ENCODE measurements at places on chromosomes 6 and 20. TPM values are rescaled to one million over a fixed set of nuclear protein-coding genes. Genes with fewer than 3 reads are reported as not detected.
A peak's percentile ranks its signal among the peaks of the same experiment; 100 is the strongest.

The COX4I2 gene
- total RNA-seq: 15.7 TPM

The PPP1R16B gene
- total RNA-seq: 9.8 TPM

The SYTL3 gene
- total RNA-seq: 6.5 TPM

The NOTCH4 gene
- total RNA-seq: 58.4 TPM

The F13A1 gene
- total RNA-seq: 80.5 TPM

The LTB gene
- 13.7 TPM for total RNA-seq

The NANP gene
- total RNA-seq: 4.7 TPM

The KIF25 gene
- 0.63 TPM for total RNA-seq

DNA sequence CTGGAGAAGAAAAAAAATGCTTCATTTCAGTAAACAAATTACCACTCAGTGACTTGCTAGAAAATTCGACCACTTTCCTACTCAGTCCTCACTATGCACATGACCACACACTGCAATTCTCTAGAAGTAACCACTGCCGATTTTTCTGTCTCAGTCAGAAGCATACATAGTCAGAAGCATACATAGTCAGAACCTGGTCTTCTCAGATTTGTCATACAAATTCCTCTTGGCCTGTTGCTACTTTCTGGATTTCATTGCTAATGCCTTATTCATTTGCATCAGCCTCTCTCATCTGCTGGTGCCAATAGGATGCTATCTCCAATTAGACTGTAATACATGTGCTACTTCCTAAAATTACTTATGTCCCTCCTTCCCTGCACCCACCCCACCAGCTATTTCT is 10.2 kb upstream of the KIF16B start:
- no peaks in the 10 kb centered on the region for H3K36me3 ChIP-seq
- no peak for DNase-seq
- no peak overlapping the region for H3K4me3 ChIP-seq
- no peaks in the 10 kb centered on the region for H3K27me3 ChIP-seq
- no peaks in the 10 kb centered on the region for H3K4me1 ChIP-seq

DNA sequence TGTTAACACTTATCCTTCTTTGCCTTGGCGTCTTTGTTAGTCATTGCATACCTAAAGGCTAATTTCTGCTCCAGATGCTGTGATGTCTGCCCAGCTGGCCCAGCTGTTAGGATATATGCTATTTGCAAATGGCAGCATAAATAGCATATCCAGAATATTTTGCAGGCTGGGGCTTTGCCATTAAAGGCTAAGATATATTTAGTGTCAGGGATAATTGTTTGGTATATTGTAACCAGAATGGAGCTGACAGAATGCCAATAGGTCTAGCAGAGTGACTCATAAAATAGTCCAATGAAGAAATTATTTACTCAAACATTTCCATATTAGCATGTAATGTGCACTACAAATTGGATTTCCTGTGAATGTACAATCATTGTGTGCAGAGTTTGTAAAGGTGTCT is 584.1 kb upstream of the FLRT3 start:
- H3K27me3 ChIP-seq: no peaks in the 10 kb centered on the region
- no peak overlapping the region for H3K27ac ChIP-seq
- no peak for DNase-seq
- no peaks in the 10 kb centered on the region for H3K36me3 ChIP-seq
- H3K4me1 ChIP-seq: no peaks in the 10 kb centered on the region

GRCh38 chr6:121944354-121944753 is 455.1 kb upstream of the HSF2 start:
- H3K27ac ChIP-seq: no peak overlapping the region
- H3K36me3 ChIP-seq: no peaks in the 10 kb centered on the region
- DNase-seq: no peak
- no peaks in the 10 kb centered on the region for H3K4me1 ChIP-seq
- no peaks in the 10 kb centered on the region for H3K27me3 ChIP-seq

GRCh38 chr6:72669324-72669723 is 47.5 kb downstream of the KCNQ5 start:
- no peak overlapping the region for H3K27ac ChIP-seq
- DNase-seq: no peak
- H3K4me3 ChIP-seq: no peak overlapping the region

DNA sequence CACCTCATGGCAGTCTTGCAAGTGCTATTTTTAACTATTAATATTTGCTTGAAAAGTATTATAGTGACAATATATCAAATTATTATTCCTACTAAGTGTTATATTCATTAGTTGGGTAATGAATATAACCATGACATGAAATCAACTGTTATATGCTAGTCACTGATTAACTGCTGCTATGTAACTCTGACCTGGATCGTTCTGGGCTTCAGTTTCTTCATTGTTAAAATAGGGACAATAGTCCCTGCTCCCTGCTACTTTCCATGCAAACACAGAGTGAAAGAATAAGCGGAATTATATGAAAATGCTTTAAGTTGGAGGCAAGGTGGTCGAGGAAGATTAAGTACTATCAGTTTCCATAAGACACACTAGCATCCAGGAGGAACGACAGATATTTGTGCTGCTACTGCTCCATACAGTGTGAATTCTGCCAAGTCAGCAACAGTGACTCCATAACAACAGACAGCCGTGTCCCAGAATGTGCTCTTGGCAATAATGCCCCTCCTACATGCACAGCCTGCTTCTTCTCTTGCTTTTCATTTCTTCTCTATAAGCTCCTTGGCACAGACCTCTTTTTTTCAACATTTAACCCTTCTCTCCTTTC is 107.2 kb downstream of the CHD6 start:
- no peak overlapping the region for H3K27ac ChIP-seq
- DNase-seq: no peak
- H3K4me3 ChIP-seq: no peak overlapping the region
- peaks cover 11% of the 10 kb centered on the region for H3K4me1 ChIP-seq

GRCh38 chr6:159943968-159944598 is 24.8 kb upstream of the IGF2R start:
- no peak overlapping the region for H3K4me3 ChIP-seq
- no peak for DNase-seq
- no peaks in the 10 kb centered on the region for H3K36me3 ChIP-seq

DNA sequence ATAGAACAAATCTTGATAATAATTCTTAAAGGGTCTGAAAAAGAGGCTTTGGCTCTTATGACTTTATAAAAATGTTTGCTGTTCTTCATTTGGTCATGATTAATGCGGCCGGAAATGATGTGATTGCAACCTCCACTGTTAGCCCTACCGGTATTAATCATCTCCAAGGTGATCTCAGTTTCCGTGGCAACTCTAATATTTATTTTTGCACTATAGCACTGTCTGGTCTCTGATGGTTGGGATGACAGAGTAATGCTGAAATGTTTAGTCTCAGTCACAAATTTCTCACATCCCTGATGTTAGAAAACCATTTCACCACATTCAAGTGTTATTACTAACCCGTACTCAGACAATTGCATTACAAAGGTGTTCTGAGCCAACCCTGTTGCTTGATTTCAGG is 87.4 kb downstream of the TMEM200A start:
- H3K4me3 ChIP-seq: no peak overlapping the region
- no peaks in the 10 kb centered on the region for H3K36me3 ChIP-seq
- H3K27me3 ChIP-seq: no peaks in the 10 kb centered on the region
- H3K27ac ChIP-seq: no peak overlapping the region
- H3K4me1 ChIP-seq: no peaks in the 10 kb centered on the region

GRCh38 chr6:26183581-26184366 is 96.5 kb downstream of the HFE start:
- peak; percentile 81 for DNase-seq
- peak overlapping the region; percentile 78 for H3K27ac ChIP-seq
- peak overlapping the region; percentile 21 for H3K4me3 ChIP-seq
- H3K4me1 ChIP-seq: peaks cover 11% of the 10 kb centered on the region

DNA sequence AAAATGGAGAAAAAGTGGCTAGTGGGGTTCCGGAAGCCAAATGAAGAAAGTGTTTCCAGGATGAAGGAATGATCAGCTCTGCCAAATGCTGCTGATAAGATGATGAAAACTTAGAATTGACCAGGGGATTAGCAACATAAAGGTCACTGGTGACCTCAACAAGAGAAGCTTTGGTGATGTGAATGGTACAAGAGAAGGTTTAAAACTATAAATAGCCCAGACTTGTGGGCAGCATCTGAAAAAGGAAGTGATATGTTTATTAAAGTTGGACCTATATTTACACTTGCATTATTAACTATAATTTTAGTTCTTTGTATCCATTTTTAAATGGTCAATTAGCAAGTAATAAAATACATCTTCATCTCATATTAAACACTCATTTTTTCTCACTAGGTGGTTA is 45.1 kb downstream of the CGA start:
- H3K4me1 ChIP-seq: no peaks in the 10 kb centered on the region
- no peak for DNase-seq
- no peaks in the 10 kb centered on the region for H3K27me3 ChIP-seq
- H3K27ac ChIP-seq: no peak overlapping the region
- no peaks in the 10 kb centered on the region for H3K36me3 ChIP-seq

DNA sequence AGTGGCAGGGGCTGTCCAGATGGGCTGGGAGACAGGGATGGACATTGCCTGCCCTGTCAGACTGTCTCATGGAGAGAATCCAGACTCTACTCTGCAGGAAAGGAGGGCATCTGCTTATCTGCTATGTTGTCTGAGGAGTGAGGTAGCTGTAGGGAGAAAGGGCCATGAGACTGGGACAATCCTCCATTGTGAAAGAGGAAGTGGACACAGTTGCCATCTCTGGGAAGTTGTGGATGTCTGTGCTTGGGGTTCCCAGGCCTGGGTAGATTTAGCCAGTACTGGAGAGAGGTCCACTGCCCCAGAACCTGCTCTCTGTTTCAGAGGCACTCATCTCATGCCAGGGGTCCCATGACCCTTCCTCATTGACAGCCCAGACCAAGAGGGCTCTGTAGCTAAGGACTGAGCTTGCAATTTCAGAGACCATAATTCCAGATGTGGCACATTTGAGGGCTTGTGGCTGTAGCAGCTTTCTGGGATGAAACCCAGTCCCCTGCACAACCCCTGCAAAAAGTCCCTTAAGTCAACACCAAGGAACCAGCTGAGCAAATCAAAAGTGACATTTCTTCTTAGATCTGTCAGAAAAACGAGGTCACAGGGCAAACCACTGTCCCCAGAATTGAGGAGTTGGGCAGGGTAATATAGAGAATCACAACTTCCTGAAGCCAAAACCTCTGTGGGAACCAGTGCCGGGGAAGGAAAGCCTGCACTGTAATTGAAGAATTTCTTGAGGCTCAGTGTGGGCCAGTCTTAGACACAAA is 4.1 kb upstream of the SIRPG start:
- no peaks in the 10 kb centered on the region for H3K4me1 ChIP-seq
- peaks cover 27% of the 10 kb centered on the region for H3K27me3 ChIP-seq

DNA sequence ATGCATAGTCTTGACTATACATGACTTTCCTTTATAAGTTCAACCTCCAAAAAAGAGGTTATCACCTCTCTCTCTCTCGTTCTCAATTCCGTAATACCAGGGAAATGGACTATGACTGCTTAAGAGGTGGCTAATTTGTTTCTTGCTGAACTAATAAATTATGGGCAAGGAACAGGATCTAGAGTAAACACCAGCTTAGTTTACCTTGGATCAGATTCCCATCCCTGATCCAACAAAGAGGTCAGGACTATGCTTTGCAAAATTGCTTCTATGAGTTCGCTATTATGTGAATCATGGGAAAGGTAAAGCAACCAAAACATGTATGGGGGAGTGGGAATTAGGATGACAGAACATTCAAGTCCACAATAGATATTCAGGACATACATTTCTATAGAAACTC is 630.7 kb downstream of the HACE1 start:
- no peak for DNase-seq
- no peaks in the 10 kb centered on the region for H3K36me3 ChIP-seq
- H3K4me1 ChIP-seq: no peaks in the 10 kb centered on the region
- no peak overlapping the region for H3K27ac ChIP-seq
- H3K4me3 ChIP-seq: no peak overlapping the region

GRCh38 chr20:35698298-35699126 is 640 bp downstream of the NFS1 start:
- peak overlapping the region; percentile 86 for H3K27ac ChIP-seq
- no peaks in the 10 kb centered on the region for H3K27me3 ChIP-seq
- DNase-seq: no peak
- H3K4me1 ChIP-seq: peaks cover 10% of the 10 kb centered on the region
- no peaks in the 10 kb centered on the region for H3K36me3 ChIP-seq
- peak overlapping the region; percentile 90 for H3K4me3 ChIP-seq

DNA sequence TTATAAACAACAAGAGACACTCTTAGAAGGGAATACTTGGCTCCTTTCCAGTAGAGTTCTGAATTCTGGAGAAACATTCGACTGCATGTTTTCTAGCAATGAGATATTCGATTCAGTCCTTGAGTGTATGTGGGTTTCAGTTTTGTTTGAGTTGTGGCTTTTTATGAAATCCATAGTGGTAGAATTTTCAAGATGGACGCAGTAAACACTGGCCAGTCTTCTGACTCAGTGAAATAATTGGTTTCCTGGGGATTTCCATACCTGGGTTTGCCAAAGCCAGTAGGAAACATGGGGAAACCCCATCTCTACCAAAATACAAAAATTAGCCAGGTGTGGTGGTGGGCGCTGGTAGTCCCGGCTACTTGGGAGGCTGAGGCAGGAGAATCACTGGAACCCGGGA is 273.5 kb upstream of the PLCB4 start:
- no peak overlapping the region for H3K4me3 ChIP-seq
- H3K27me3 ChIP-seq: no peaks in the 10 kb centered on the region
- no peak for DNase-seq
- no peaks in the 10 kb centered on the region for H3K36me3 ChIP-seq
- H3K27ac ChIP-seq: no peak overlapping the region
- H3K4me1 ChIP-seq: no peaks in the 10 kb centered on the region

DNA sequence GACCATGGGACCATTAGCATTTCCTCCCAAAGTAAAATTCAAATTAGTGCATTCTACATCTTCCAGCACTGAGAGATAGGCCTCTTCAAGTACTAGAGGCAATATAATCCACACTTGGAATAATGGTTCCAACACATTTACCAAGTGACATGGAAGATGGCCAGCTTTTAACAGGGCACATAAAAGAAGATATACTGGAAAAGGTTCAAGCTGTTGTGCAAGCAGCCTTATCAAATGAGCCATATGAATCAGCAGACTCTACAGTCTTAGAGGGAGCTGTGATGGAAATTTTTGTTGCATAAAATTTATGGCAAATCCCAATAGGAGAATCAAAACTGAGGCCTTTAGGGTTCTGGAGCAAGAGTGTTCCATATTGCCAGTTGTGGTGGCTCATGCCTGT is 526.6 kb upstream of the IRAK1BP1 start:
- H3K27me3 ChIP-seq: no peaks in the 10 kb centered on the region
- H3K4me1 ChIP-seq: no peaks in the 10 kb centered on the region
- no peaks in the 10 kb centered on the region for H3K36me3 ChIP-seq

DNA sequence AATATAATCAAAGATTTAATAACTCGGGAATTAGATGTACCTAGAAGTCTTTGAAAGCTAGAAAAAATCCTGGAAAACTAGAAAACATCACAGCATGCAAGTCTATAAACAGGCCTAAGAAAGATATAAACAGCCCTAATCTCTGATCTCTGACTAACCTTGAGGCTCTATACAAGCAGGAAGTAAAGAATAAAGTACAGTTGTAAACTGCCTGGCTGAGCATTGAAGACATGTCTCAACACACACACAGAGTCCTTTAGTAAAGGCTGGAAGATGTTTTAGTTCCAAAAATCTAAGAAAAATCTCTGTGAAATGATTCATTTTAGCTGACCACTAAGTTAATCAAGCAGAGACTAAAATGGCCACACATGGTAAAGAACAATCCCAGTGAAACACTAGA is 774.5 kb downstream of the EYS start:
- H3K4me1 ChIP-seq: no peaks in the 10 kb centered on the region
- no peak for DNase-seq
